ENCODE measurements at places on chromosomes 2 and 18.

DNA sequence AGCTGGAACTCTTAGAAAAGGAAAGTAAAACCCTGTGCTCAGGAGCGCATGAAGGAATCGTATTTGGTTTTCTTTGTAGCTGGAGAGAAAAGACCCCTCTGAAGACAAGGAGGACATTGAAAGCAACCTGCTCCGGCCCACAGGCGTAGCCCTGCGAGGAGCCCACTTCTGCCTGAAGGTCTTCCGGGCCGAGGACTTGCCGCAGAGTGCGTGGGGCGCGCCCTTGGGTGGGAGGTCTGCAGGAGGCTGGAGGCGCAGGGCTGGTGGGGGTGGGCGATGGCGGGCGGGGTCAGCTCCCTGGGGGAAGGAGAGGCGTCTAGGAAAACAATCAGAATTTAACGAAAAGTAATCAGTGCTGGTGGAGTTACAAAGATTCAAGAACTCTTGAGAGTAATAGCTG, 72.8 kb downstream of the DYSF start:
- DNase-seq, result no peak

DNA sequence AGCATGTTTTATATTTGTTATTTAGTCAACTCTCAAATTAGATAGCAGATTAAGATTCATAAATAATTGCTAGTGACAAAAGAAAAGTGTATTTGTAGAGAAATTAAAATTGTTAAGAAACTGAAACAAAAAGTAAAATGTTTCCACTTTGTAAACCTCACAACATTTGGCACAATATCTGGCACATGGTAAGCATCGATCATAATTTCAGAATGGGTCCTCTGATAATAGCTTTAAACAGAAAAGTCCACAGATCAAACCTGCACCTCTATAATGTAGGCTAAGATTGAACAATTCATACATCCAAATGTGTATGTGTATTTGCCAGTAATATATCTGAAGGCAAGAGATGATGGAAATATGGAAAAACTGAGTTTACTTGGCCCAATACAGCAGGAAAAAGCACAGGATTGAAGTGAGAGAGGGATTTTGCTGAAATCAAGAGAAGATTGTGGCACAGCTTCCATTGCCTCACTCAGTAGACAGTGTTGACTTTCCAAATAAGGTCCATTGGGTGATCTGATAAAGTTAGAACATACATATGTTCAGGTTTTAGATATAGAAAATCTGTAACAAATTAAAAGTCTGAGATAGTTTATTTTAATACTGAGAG, 39.4 kb downstream of the COBLL1 start:
- no peak for DNase-seq

DNA sequence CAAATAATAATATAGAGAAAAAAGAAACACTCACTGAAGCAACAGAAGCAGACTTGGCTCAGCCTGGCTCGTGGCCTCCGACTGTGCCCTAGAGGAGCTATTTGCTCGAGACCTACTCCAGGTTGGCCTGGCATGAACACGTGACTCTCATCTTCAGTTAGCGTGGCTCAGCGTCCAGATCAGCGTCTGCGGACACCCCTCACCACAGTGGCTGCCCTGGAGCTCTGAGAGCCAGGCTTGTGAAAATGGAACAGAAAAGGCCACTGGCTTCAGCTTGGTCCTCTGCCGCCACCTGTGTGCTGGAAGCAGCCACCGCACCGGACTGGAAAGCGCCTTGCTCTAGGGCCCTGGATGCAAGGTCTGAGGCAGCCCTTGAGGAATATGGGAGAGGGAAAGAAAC, 1184.0 kb upstream of the GYPC start:
- DNase-seq, result no peak

DNA sequence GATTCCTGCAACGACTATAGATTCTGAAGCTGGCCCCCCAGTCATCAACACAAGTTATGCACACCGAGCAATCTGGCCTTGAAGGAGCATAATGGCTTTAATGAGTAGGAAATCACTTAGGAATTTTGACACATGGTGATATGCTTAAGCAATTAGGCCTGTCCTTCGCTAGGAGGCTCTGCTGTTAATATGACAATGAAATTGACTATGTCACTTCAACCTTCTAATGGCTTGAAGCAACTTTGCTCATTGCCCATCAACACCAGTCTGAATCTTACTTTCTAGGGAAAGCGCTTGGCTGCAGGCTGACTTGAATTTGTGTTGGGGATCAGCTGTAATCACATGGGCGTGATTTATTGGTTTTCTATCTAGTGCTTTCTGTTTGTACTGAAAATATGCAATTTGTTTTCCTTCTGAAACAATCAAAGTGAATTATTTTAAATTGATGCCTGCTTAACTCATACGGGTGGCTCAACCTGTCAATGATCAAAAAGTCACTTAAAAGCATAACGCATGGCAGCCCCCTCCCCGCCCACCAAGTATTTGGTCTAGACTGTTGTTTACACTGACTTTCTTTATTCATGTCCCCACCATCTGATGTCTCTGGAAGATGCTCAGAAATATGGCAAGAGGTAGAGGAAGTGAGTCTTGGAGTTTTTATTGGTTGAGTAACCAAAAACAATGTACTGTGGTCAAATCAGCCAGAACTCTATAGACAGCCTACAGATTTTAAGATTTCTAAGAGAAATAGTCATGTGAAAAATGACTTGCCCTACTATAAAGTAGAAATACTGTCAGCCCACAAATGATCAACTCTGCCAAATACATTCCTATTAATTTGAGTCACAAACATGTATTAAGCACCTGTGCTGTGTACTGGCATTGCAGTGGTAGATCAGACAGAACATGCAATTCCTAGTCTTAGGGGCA, 344.9 kb downstream of the RBM43 start:
- DNase-seq, result no peak

DNA sequence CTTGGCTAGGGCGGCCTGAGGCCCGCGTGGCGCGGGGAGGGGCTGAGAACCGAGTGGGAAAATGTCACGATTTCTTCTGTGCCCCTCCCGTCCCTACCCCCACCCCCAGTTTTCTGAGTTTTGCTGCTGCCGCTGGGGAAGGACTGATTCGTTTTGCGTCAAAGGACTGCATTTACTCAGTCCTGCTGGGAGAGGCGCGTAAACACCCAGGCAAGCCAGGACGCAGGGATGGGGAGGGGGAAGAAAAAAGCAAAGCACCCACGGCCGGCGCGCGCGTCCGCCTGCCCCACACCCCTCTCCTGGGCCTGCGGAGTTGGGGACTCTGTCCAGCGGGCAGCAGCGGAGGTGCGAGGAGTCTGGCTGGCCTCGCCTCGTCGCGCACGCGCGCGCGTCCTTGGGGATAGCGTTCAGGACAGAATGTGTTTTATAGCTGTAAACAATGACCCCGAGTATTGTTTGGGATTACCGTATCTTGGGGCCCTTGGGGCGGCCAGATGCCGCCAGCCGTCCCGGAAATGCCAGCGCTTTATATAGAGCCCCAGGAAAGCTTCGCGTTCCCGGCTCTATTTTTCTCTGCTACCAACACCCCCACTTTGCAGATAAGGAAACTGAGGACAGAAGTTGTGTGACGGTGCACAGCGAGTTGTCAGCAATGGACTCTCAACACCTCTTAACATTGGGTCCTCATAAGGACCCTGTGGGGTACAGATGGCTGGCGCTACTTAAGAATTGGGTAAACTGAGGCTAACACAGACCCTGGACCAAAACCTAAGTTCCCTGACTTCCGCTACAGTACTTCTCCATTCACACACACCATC, 1.7 kb upstream of the FOSL2 start:
- DNase-seq, result no peak
